CD14-positive monocyte (primary cell): ENCODE measurements at places on chromosomes 3 and 15.
A peak's percentile ranks its signal among the peaks of the same experiment; 100 is the strongest.

DNA sequence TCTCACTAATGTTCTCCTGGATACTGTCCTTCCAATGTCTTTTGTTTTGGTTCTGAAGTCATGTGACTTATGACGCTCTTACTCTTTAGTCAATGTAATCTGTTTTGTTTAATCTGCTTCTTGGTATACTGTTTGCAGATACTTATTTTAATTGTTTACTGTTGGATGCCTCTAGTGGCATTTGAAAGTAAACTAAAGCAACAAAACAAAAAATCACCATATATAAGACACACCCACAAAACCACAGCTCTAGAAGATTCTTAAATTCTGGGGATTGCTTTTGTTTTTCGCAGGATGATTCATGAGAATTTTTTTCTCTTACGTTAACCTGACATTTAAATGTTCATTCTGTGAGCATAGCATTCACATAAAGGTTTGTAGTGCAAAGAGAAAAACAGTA lies 16.8 kb downstream of the SLC25A26 start:
- DNase-seq: no peak

DNA sequence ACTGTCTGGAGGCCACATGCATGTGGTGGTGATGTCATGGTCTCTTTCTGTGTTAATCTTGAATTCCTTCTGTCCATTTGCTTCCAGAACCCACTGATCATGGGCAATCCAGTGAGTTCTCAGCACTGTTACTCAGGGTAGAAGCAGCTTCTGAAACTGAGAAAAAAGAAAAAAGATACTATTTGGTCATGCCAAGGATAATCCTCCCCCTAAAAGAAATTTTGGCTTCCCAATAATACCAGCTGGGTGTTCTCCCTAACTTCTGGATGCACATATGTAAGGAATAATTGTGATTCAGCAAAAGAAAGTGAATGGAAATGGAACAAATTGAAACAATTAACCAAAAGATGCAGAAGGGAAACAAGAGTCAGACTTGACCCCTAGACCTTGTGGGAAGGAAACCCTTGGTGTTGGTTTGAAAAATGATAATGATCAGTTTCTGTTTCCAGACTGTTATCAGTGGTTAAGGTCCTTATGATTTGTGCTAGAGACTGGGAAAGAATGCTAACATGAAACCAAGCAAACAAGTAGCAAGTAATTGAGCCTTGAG lies 92.3 kb downstream of the RBMS3 start:
- no peak for DNase-seq

DNA sequence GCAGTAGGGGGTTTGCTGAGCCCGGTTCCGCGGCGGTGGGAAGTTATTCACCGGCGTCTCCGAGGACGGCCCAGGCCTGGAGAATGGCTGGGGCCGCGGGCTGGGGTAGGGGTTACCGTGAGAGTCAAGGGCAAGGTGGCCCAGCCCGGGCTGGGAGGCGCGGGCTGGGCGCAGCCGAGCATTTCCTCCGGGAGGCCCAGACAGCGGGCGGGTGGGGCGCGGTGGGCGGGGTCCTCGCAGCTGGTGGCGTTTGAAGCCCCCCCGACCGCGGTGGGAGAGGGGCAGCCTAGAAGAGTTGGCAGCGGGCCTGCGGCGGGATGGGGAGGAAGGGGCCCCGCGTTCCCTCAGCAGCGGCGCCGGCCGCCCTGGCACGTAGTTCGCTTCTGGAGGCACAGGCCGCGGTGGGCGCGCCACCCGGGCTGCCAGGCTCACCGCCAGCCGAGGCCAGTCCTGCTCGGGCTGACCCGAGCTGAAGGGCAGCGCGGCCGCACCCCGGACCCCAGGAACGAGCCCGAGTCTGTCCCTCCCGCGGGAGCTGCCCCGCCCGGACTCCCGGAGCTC lies 960 bp upstream of the KLF13 start:
- DNase-seq: peak; percentile 19

DNA sequence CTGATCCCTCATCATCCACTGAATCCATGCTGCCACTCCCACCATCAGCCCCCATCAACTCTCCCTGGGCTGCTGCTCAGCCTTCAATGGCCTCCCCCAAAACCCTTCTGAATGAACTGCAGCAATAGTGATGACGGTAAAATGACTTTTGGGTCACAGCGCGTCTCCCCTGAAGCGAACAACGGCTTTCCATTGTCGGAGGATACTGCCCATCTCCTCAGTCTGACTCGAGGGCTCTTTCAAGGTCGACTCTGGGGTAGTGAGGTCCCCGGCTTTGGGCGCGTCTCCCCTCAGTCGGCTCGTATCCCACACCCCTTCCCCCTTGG lies 57.2 kb upstream of the ZBTB38 start:
- no peak for DNase-seq

DNA sequence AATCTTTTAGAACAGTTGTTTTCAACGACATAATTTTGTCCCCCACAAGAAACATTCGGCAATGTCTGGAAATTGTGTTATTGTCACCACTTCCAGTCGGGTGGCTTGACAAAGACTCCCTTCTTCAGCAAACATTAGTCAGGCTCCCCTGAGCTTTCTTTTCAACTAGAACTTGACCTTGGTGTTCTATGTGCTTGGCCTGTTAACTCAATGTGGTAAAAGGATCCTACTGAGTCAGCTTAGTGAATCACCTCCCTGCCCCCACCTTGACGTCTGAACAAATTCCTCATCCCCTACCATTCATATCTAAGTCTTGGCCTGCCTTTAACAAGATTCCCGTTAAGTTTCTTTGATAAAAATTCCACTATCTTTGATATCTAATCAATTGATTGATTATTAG lies 465.0 kb upstream of the ROBO1 start:
- no peak for DNase-seq

GRCh38 chr15:70435872-70436271 lies 327.5 kb downstream of the UACA start:
- DNase-seq: no peak

- no peak for DNase-seq
Observed at GRCh38 chr3:59726279-59726678, 676.5 kb upstream of the CFAP20DC start.

DNA sequence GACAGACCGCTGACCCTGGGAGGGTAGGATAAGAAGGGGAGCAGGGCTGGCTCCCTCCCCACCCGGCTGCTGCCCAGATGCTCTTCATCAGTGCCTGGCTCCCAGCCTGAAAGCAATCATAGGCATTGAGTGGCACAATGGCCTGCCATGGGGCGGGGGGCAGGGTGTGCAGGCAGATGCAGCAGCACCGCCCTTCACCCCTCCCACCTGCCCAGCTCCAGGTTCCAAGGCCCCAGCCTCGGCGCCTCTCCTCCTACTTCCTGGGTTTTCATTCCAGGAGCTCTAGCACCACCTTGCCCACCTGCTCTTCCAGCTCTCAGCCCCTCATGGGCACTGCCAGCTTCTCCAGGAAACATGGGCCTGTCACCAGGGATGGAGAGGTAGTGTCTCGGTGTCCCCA lies 101.7 kb downstream of the MEGF11 start:
- DNase-seq: no peak

GRCh38 chr15:47719730-47720129 lies 2.4 kb downstream of the SEMA6D start:
- no peak for DNase-seq

- no peak for DNase-seq
Observed at GRCh38 chr15:42335074-42335473, 24.2 kb upstream of the CAPN3 start.

DNA sequence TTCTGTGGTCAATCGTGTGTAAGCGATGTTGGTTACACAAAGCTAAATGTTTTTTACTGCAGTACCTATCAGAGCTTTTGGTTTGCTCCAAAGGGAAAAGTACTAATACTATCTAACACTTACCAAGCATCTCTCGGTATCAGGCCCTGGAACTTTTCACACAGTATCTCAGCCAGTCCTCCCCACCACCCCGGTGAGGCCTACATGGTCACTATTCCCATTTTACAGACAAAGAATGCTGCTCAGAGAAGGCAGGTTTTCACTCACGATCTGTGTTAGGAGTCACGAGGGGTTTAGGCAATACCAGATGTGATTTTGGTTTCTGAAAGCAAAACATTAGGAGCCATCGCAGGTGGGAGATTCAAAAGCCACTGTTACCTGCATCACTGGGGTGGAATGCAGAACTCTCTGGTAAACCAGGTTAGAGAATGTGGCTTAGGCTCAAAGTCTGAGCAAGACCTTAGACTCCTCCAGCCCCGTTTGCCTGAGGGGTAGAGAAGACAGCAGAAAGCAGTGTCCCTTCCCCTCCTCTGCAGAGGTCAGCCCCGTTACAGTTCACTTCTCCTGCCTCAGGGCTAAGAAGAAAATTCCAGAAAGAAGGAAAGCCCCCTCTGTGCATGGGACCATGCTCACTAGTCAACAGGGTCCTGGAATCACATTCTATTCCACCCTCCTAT lies 57.2 kb downstream of the XXYLT1 start:
- no peak for DNase-seq

DNA sequence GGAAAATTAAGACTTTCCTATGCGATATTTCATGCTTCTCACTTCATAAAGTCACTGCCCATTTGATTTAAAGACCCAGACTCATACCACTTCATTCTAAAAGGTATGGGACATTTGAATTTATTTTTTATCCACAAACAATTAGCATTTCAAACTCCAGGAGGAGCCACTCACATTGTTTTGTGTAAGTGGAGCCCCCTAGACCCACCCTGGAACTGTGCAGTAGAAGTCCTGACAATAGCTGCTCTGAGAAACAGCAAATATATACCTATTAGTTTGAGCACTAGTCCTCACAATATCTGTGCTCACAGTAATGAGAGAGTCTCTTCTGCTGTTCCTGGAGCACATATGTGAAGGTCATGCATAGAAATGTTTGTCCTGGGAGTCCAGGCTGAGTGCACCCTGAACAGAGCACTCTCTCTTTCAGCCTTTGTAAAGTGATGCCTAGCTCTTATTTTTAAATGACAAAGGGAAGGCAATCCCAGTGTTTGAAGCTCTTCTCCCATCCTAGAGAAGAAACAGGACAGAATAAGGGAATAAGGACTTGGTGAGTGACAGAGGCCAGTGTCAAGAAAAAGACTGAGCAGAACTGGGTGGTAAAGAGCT lies 127.5 kb upstream of the STRIT1 start:
- DNase-seq: no peak

DNA sequence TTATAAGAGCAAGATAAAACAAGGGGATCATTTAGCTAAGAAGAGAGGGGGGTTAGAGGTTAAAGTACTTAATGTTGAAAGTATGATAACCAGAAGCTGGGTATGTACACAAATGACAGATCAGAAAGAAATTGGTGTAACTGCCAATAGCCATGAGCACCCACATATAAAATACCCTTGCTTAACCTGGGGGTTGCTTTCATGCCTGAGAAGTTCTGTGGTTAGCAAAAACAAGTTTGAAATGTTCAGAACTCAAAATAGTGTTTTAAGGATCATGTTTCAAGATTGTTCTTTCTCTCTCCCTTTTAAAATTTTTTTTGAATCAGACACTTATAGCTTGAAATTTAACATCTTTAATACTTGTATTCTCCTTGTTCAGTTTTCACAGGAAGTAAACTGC lies 321.4 kb upstream of the GBE1 start:
- DNase-seq: no peak

GRCh38 chr3:125582707-125583106 lies 12.6 kb downstream of the OSBPL11 start:
- DNase-seq: no peak

DNA sequence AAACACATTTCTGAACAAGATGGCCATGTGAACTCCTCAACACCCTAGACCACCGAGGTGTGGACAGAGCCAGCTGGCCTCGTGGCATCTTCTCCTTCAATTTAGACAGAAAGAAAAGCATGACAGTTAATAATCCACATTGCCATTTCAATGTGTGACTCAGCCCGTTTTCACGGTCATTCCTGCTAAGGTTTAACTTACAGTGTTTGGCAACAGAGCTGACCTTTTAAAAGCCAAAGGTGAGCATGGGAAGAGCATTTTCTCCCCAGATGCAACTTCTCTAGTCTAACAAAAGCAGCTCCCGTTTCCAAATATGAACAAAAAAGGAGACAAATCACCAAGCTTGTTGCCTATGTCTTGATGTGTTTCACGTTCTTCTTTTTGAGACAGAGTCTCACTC lies 417.6 kb upstream of the WNT5A start:
- DNase-seq: no peak

GRCh38 chr3:177596248-177596815 lies 399.1 kb upstream of the TBL1XR1 start:
- DNase-seq: no peak

DNA sequence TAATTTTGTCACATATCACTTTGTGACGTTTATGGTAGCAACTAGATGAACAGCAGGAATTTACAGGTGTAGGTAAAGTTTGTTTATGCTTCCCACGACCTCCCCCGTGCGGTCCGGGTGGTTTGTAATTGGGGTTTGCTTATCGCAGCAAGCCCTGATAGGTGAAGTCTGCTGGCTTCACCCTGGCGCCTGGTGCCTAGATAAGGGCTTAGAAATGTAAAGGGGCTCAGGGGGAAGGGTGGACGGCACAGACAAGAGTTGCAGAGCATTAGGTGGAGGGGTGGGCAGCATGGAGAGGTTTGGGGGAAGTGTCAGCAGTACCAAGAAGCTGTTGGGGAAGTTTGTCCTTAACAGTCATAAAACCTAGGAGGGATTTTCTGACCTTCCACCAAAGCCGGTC lies 108.1 kb upstream of the RNF7 start:
- DNase-seq: no peak

GRCh38 chr15:94739639-94740038 lies 508.3 kb downstream of the MCTP2 start:
- DNase-seq: no peak

DNA sequence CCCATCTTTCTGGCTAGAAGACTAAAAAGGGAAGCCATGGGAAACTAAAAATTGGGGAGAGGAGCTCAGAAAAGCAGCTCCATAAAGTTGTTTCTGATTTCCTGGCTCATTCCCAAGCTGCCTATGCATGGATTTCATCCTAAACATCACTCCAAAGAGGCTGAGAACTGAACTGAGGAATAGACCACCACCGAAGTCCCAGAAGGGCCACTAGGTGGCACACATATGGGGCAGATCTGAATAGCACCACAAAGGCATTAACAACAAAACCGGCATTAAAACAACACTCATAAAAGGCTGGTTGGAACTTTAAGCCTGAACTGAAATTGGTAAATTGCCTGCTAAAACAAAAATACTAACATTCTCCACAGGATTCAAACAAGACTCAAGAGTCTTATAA lies 106.3 kb downstream of the PLD1 start:
- DNase-seq: peak; percentile 5

GRCh38 chr3:89173546-89173945 lies 66.1 kb downstream of the EPHA3 start:
- DNase-seq: no peak

- DNase-seq: peak; percentile 89
Observed at GRCh38 chr15:39427705-39428104, 153.2 kb upstream of the THBS1 start.

DNA sequence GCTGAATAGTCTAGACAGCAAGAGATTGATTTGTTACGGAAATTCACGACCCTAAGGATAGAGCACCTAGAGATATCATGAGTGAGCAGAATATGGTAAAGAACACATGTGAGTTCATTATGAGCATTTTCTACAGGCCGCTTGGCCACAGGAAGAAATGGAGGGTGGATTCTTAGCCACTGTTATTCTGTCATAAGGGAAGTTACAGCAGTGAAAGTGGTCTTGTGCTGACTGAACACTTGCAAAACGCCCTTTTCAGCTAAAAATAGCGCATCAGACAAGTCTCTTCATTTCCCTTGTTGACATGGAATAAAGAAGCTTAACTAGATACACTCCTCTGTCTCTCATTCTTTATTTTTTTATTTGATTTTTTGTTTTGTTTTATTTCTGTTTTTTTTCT lies 19.8 kb downstream of the DGKG start:
- DNase-seq: peak; percentile 71

GRCh38 chr3:129536374-129536667 lies 6.7 kb upstream of the H1-8 start:
- DNase-seq: no peak
